Prostate gland (tissue), 2 donors: ENCODE measurements at places on chromosomes 11 and 22. TPM values are rescaled to one million over a fixed set of nuclear protein-coding genes. Genes with fewer than 3 reads are reported as not detected.
A peak's percentile ranks its signal among the peaks of the same experiment; 100 is the strongest.

GRCh38 chr11:10441652-10442503, 13.2 kb upstream of the AMPD3 start:
- no peak for DNase-seq

NLRP10 gene
- total RNA-seq: not detected

DNA sequence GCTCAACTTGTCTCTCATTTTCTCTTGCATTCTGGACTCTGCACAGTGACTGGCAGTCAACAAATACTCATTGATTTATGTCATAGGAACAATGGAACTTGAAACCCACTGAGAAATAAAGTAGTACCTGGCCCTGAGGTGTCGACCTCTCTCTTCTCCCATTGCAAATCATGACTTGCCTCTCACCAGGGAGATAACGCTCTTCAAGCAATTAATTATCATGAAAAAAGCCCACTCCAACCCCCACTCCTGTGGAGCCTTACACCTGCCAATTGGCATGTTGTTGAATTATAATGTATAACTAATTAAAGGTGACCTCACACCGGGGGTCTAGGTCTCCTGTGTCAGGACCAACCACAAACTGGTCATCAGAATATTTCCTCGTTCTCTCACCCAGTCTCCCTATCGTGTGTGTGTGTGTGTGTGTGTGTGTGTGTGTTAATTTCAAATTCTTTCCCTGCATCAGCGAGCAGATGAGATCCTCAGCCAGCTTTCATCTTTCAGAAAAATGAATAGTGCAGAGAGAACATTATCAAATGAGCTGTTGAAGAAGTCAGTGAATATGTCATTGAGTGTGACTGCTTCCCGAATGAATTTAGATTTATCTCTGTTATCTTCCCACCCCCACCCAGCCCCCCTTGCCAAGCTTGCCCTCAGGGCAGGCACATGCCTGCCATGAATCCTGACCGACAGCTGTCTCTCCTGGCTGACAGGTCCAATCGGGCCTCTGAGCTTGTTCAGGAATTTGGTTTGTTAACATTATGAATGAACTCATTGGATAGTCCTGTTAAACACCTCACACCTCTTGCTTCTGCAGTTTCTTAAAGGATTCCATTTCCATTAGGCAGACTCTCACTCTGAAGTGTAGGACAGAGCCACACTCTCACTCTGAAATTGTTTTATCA, 357.4 kb downstream of the INSC start:
- DNase-seq: no peak

DNA sequence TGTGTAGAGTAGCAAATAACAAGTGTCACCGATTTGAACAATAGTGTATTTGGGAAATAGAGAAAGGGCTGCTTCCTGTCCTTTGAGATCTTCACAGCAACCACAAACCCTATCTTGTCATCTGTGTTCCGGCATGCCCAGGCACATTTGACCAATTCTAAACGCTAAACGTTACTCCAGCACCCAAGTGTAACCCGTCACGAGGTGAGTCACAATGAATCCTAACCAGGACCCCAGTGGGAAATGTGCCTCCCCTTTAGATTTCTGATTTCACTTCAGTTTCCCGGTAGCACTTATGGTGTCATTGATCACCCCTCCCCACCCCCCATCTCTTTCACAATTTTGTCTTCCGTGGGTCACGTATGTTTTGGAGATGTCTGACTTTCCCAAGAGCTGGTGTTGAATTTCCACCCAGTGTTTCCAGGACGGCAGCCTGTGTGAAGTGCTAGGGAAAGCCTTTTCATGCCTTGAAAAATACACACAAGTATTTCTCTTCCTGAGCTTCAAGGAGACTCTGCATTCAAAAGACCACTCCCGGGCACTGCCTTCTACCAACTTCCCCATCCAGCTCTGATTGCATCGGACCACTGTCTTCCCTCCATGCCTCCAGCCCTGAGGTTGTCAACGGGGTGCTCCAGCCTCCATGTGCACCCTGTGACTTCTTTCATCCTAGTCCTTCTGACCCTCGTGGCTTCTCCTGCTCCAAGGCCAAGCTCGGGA, 10.5 kb upstream of the C11orf24 start:
- DNase-seq: no peak

MAP6 gene
- 15.8 TPM for total RNA-seq

GRCh38 chr11:134652586-134653255, 240.7 kb upstream of the B3GAT1 start:
- DNase-seq: no peak

DNA sequence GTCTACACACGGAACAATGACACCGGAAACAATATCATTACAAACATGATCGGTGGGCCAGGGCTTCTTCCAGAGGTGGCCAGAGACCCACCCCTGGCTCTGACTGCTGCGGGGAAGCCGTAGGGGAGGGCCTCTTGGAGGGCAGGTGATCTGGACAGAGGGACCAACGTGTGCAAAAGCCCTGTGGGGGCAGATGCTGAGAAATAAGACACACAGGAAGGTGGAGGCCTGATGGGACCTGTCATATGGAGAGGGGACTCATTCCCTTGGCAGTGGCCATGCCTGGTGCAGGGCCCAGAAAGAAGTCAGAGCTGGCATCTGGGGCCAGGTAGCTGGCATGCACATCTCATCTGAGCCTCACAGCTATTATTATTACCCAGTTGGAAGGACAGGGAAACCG, 1.1 kb downstream of the ALDH3B2 start:
- no peak for DNase-seq

GRCh38 chr22:19892925-19893324, 38.3 kb upstream of the GNB1L start:
- DNase-seq: no peak

MRGPRX3 gene
- not detected for total RNA-seq

- DNase-seq: peak; percentile 63
These were observed 2.2 kb downstream of the PAK1 start for GRCh38 chr11:77471558-77472193.

CRYBB2 gene
- total RNA-seq: 1.9 TPM

ELMOD1 gene
- total RNA-seq: 0.36 TPM

ANO9 gene
- 9.1 TPM for total RNA-seq

GRCh38 chr11:12769834-12770345, 95.7 kb downstream of the TEAD1 start:
- no peak for DNase-seq

NEFH gene
- total RNA-seq: 149 TPM

GRCh38 chr22:47406180-47406834, 643.9 kb downstream of the TBC1D22A start:
- no peak for DNase-seq

MPEG1 gene
- 3.2 TPM for total RNA-seq

DNA sequence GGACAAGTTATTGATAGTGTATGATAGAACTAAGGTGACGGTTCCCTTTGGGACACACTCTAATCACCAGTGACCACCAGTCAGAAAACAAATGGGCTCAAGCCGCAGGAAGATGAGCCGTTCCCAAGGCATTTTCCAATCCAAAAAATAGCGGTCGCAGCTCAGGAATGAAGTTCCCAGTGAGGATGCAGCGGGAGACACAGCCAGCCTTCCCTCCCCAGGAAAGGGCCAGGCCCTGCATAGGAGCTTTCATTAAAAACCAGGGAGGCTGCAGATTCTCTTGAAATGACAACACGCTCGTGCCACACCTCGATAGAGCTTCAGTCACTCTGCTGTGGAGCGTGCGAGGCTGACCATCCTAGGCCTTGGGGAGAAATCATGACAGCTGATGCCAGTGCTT, 65.8 kb upstream of the WNT7B start:
- DNase-seq: no peak

VSIG2 gene
- total RNA-seq: 28.2 TPM

DNA sequence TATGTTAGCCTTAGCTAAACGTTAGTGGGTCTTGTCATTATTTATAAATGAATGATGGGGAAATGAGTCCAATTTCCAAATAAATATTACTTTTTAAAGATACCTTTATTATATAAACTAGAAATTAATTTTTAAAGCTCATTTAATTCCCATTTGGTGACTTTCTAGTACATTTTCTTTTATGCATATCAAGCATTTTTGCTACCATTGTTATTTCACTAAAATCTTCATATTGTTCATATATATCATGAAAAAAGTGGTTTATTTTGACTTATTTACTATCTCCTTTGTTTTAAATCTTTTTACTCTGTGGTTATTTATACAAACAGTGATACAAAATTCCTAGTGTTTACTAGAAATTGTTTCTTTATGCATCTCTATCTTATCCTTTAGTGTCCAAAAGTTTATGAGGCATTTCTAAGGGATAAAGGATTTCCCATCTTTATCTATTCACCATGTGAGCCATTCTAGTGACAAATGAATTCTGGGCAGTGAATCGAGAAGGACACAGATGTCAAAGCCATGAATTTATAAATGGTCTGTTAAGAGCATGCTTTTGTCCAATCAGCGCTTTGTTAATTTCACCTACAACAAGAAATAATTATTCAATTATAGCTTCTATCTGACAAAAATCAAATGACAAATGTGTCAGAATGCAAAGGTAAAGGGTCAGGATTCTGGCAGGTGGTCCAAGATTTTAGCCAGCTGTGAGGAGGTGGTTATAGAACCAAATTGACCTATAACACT, 70.6 kb downstream of the PRMT3 start:
- no peak for DNase-seq

DNA sequence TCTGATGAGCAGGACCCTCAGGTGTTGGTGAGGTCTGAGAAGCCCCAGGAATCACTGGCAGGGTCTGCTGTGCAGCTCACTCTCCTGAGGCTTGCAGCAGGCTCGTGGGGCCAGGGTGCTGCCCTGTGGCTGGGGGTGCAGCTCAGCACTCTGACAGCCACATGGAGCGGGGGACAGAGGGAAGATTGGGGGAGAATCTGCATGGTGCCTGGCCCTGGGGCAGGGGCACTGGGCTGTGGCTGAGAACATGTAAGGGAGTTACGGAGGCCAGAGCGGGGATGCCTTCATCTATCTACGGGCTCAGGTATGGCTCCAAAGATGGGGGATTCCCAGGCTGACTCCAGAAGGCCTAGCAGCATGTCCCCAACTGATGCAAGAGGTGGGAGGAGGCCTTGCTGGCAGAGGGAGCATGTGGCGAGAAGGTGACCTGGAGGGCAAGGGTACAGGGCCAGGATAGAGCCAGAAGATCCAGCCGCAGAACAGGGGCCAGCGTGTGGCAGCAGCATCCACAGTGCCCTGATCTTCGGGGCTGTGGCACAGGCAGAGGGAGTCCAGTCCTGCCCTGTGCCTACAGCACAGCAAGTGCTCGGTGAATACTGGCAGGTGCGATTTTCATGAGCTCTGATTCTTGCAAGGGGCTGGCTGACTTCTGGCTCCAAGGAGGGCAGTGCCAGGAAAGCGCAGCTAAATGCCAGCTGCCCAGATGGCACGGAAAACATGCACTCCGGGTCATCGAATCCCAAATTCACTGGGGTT, 184.7 kb downstream of the CTTN start:
- no peak for DNase-seq

GRCh38 chr11:16777613-16777975, 39.1 kb downstream of the C11orf58 start:
- DNase-seq: no peak

IL17REL gene
- not detected for total RNA-seq

DNA sequence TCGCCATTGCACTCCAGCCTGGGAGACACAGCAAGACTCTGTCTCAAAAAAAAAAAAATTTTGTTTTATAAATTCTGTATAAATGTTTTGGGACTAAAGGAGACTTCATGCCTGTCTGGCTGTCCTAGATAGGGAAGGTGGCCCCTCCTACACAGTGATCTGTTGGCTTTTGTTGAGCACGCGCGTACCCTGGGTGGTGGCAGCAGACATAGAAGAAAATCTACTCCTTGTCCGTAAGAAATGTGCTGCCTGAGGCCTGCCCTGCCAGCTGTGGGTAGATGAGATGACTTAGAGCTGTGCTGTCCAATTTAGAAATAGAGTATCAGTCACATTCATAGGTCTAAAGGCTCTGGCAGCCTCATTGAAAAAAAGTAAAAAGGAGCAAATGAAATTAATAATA, 37.0 kb downstream of the AP2A2 start:
- no peak for DNase-seq

FADS2 gene
- total RNA-seq: 67.5 TPM

LDHAL6A gene
- 0.23 TPM for total RNA-seq

FXYD2 gene
- 1.8 TPM for total RNA-seq

IL10RA gene
- total RNA-seq: 10.7 TPM

MYRF gene
- total RNA-seq: 3.4 TPM

OLFML1 gene
- 4.4 TPM for total RNA-seq

DNA sequence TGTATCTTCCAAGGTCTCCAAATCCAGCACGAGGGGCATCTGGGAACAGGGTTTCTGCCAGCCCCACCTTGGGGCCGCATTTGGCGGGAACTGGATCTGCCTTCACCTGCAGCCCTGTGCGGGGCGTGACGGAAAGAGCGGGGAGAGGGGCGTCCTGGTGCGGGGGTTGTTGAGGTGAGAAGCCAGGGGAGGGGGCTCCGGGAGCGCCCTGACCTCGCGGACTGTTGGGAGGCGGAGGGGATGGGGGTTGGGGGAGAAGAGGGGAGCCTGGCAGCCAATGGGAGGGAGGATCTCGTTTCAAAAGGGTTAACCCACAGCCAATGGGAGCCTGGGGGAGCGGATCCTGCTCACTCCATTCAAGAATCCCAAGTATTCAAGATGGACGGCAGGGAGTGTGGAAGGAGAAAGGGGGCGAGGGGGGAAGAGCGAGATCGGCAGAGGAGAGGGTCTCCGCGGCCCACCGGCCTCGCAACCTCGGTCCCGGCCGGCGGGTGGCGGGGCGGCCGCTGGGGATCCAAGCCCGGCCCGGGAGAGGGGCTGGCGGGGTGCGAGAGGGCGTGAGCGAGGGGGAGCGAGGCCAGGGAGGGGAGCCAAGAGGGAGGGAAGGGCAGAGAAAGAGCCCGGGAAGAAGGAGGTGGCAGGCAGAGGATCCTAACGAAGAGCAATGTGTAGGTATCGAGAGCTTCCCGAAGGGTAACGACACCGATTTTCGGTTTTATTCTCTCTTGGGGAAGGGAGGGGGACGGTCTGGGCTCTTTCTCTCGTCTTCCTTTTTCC, 11.5 kb downstream of the YPEL4 start:
- peak; percentile 74 for DNase-seq

DNA sequence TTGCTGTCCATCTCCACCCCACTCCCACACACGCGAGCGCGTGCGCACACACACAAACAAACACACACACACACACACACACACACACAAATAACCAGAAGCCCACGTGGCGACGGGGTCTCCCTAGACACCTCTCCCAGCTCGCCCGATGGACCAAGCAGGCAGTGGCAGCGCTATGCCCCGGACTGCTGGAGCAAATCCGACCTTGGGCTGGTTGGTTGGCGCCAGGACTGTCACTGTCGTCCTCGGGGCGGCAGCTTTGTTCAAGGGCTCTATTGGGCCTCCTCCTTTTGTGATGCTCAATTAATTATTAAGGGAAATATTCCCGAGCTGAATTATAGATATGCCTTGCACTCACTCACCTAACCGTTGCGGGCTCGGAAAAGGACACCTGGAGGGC, 1.7 kb upstream of the KCNA4 start:
- no peak for DNase-seq

GRCh38 chr11:128906185-128907050, 15.3 kb downstream of the KCNJ5 start:
- DNase-seq: no peak

DNA sequence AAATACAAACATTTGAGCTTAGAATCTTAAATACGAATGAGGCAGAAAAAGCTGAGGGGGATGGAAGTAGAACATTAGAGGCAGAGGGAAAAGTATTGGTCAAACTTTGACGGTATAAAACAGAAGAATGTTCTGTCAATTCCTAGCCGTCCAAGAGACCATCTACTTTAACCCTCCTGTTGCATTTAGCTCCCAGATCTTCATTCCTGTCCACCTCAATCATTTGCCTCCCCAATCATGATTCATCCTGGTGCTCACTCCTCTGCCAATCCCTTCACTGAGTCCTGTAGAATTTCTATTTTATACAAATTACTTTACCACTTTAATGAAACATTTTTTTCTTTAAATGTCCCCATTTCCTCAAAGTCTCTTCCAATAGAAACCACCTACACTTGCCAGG, 28.2 kb downstream of the C2CD3 start:
- no peak for DNase-seq

- DNase-seq: no peak
These were observed 16.8 kb downstream of the LRRC32 start for GRCh38 chr11:76653674-76654284.
